Liver (tissue), 10 donors: ENCODE measurements at places on chromosomes 1 and 21.

DNA sequence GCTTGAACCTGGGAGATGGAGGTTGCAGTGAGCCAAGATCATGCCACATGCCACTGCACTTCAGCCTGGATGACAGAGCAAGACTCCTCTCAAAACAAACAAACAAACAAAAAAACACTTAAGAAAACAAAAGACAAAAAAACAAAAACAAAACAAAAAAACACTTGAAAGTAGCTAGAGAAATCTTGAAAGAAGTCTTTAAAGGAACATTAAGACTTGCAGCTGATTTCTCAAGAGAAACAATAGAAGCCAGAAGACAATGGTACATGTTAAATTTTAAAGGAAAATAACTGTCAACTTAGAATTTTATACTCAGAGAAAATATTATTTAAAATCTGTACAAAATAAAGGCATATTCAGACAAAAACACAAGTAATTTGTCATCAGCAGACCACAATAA is 71.3 kb downstream of the HLX start:
- DNase-seq: no peak

DNA sequence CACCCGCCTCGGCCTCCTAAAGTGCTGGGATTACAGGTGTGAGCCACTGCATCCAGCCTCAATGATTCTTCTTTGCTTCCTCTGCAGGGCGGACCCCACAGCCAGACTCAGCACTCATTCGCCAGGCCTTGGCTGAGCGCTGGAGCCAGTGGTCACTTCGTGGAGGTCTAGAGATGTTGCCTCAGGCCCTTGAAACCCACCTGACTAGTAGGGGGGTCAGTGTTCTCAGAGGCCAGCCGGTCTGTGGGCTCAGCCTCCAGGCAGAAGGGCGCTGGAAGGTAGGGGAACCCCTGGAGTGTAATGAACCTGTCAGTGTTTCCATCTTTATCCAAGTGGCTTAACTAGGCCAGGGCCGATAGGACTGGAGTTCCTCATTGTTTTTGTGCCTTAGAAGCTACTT is 2.7 kb downstream of the PPOX start:
- DNase-seq: no peak

- peak; percentile 52 for DNase-seq
These were observed 906 bp upstream of the ADARB1 start for GRCh38 chr21:45073301-45074047.

DNA sequence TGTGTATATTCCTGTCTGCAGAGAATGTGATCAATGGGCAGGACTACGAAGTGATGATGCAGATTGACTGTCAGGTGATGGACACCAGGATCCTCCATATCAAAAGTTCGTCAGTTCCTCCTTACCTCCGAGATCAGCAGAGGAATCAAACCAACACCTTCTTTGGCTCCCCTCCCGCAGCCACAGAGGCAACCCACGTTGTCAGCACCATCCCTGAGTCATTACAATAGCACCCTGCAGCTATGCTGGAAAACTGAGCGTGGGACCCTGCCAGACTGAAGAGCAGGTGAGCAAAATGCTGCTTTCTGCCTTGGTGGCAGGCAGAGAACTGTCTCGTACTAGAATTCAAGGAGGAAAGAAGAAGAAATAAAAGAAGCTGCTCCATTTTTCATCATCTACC is 65.2 kb downstream of the OLFML2B start:
- DNase-seq: no peak

GRCh38 chr1:152179566-152179965 is 20.5 kb upstream of the RPTN start:
- DNase-seq: no peak

- no peak for DNase-seq
These were observed 59.4 kb upstream of the LRRC8B start for GRCh38 chr1:89465201-89465600.

DNA sequence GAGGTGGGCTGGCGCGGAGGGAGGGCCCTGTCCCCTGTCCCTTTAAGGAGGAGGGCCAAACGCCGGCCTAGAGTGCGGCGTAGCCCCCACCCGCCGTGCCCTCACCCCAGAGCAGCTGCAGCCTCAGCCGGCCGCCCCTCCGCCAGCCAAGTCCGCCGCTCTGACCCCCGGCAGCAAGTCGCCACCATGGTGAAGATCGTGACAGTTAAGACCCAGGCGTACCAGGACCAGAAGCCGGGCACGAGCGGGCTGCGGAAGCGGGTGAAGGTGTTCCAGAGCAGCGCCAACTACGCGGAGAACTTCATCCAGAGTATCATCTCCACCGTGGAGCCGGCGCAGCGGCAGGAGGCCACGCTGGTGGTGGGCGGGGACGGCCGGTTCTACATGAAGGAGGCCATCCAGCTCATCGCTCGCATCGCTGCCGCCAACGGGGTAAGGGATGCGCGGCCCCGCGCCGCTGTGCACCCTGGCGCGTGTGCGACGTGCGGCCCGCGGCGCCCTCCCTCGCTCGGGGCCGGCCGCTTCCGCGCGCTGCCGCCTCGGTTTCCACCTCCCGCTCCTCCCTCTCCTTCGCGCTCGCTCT is at the start of gene PGM1:
Gene PGM1 (plus strand): TSS at position 109 of the 583 bp plus-strand sequence. CDS start 78 bp downstream, at position 187.
- DNase-seq: peak; percentile 67

- no peak for DNase-seq
These were observed 132.0 kb downstream of the AKT3 start for GRCh38 chr1:243718022-243718421.

- no peak for DNase-seq
These were observed 27.0 kb upstream of the PPP1R15B start for GRCh38 chr1:204438628-204439027.

DNA sequence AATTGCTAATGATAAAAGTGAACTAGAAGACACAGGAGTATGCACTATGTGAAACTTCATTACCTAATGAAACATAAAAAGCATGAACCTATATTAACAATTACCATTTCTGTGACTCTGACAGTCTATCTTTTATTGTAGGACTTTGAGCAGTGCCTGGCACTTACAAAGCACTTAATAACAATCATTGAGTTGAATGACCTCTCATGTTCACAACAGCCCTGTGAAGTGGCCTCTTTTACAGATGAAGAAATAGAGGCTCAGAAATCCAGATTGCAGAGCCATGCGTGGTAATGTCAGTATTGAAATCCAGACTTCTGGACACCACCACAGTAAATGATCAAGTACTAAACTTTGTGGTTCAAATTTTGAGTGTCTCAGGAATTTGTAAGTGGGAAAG is 326.4 kb downstream of the NTNG1 start:
- DNase-seq: no peak

DNA sequence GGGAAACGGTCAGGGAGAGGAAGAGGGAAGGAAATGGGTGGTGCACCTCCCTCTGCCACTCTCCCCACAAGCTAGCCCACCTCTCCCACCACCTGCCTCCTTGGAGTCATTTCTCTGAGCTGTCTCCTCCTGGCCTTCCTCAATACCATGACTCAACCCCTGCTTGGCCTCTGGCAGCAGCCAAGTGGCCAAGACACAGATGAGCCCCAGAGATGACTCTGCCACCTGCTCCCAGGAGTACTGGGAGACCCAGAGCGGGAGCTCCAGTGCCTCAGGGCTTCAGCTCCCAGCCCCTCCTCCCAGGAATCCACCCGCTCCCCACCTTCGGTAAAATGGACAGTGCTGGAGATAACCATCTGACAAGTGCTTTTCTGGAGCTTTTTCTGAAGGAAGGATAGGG is 2.6 kb downstream of the S100A16 start:
- no peak for DNase-seq

DNA sequence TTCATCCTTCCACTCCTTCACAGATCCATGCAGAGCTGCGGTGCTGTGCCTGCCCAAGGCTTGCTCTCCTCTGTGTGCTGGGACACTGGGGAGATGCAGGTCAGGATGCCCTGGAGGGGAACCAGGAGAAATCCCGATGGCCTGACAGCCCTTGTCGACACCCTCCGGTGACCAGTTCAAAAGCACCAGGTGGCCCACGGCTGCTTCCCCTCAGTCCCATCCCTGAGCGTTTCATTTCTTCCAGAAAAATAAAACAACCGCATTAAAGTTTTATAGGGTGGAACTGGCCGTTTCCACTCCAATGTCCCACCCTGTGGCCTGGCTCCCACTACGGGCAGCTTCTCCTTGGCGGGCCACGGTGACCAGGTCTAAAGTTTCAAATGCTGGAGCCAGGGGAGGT is 48.3 kb downstream of the SLC66A1 start:
- DNase-seq: no peak

DNA sequence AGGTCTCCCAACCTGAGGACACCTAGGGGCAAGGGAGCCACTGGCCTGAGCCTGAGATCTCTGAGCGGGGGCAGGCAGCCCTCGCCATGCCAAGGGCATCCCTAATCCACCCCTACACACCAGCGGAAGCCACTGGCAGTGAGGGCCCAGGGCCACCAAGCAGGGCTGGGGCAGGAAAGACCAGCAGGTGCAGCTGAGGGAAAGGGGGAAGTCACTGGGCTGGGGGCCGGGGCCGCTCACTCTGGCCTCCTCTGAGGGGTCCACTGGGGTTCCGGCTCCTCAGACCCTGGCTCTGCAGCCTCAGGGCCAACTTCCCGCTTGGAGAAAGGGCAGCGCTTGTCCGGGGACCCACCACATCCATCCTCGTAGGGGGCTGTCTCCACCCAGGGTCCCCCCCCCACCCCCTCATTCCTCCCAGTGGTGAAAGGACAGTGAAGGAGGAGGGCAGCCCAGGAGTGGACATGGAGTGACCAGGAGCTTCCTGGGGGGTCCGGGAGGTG is 42.5 kb upstream of the ACTRT2 start:
- no peak for DNase-seq
